ENCODE measurements at places on chromosomes 1 and 21. TPM values are rescaled to one million over a fixed set of nuclear protein-coding genes. Genes with fewer than 3 reads are reported as not detected.
A peak's percentile ranks its signal among the peaks of the same experiment; 100 is the strongest.

The KRTAP13-3 gene
- not detected for total RNA-seq

The C8B gene
- not detected for total RNA-seq

The ARHGAP29 gene
- 45.3 TPM for total RNA-seq

The PADI6 gene
- total RNA-seq, result not detected

The TBX15 gene
- total RNA-seq, result not detected

The TRPM2 gene
- total RNA-seq, result not detected

The RUNX1 gene
- 56.5 TPM for total RNA-seq

The CLEC20A gene
- not detected for total RNA-seq

The ERRFI1 gene
- 106 TPM for total RNA-seq

The DNM3 gene
- total RNA-seq, result 0.83 TPM

The RNF186 gene
- not detected for total RNA-seq

The CC2D1B gene
- total RNA-seq, result 15.6 TPM

DNA sequence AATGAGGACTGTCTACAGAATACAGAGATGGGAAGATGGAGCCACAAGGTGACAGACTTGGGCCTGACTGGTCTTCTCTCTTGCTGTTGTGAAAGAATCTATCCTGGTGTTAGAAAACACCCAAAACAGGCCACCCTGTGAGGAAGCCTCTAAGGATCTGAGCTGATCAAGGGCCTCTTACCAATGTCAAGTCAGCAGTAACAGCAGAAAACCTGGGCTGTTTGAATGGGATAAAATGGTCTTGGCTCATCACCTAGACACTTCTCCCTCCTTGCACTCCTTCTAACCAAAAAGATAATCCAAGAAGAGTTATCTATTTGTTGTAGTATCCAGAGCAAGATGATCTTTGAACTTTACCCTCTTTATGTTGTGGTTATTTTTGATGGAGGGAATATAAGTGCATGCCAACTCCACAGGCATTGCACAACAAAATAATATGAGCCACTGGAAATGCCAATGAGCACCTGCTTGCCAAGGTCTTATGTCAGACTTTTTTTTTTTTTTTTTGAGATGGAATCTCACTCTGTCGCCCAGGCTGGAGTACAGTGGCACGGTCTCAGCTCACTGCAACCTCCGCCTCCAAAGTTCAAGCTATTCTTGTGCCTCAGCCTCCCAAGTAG is 32.8 kb upstream of the ZNF281 start:
- DNase-seq, result no peak

- DNase-seq, result peak; percentile 61
Observed at GRCh38 chr1:154729031-154729442, 121.1 kb upstream of the ADAR start.

DNA sequence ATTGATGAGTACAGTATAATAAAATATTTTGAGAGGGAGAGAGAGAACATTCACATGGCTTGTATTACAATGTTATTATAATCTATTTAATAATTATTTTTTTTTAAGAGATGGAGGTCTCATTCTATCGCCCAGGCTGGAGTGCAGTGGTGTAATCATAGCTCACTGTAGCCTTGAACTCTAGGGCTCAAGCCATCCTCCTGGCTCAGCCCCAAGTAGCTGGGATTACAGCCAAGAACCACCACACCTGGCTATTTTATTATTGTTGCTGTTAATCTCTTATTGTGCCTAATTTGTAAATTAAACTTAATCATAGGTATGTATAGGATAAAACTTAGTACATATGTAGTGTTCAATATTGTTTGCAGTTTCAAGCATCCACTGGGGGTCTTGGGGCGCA is 57.8 kb downstream of the HS2ST1 start:
- no peak for DNase-seq

GRCh38 chr1:150596095-150596892 is 16.9 kb upstream of the MCL1 start:
- DNase-seq, result peak; percentile 59

- DNase-seq, result peak; percentile 87
Observed at GRCh38 chr1:180611016-180611930, 20.5 kb upstream of the XPR1 start.

DNA sequence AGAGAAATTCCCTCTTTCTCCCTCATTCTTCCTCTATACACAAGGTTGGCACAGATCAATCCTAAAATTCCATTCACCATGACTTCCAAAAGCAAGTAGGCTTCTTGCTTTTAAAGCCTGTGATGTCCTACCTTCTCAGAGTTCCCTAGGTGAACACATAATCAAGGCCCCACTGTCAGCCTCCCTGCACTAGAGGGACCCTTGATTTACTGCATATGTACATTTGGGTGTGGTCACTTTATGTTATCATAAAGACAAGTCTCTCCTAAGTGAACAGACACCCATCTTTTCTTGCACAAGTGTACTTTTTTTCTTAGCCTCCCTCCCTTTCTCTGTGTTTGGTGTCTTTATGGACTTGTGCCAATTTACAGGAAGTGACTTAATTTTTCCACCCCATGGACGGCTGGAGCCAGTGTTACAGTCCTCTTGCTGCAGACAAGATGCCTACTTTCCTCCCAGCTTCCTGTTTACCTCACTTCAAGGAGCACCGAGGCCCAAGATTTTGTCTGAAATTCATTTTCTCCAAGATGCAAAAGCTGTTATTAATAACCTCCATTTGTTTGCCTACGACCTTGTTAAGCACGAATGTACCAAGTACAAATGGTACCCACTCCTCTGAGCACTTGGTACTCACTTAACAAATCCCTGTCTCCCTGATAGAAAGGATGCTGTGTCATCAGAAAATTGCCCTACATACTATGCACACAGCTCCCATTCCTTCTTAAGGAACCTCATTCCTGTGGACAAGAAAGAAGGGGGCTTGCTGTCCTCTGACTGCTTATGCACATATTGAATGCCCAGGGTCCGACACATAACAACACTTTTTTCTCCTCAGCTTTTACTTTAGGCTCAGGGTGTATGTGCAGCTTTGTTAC is 82.8 kb upstream of the SLC44A3 start:
- DNase-seq, result peak; percentile 45

- no peak for DNase-seq
Observed at GRCh38 chr21:33854604-33855003, 61.0 kb downstream of the ATP5PO start.

GRCh38 chr1:231808116-231808515 is 181.5 kb downstream of the DISC1 start:
- no peak for DNase-seq

DNA sequence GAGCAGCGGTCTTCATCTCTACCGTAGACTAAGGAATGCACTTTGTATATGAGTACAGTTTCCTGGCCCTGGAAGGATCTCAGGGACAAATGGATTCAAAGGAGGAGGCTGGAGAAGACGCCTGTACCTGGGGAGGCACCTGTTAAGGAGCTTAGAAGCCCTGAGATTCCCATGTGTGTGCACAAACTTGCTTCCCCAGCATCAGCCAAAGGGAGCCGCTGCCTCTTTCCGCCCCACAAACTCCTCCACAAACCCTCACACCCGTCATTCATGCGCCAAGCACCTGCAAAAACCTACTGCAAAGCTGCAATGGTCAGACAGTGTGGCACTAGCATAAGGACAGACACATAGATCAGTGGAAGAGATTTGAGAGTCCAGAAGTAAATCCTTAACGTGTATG is 54.5 kb downstream of the RRAGC start:
- no peak for DNase-seq

GRCh38 chr1:214453109-214453722 is 98.2 kb downstream of the PTPN14 start:
- peak; percentile 72 for DNase-seq

DNA sequence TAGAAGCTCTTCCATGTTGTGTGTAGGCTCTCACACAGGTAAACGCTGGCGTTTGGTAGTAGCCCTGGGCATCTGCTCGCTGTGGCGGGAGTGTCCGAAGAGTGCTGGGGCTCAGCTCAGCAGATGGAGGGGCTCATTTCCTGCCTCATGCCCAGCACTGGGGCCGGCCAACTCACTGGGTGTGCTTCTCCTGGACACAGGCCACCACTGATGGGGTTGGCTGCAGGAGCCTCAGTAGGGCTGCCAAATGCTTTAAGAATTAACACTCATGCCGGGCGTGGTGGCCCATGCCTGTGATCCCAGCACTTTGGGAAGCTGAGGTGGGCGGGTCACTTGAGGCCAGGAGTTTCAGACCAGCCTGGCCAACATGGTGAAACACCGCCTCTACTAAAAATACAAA is 20.9 kb downstream of the UQCRHL start:
- peak; percentile 18 for DNase-seq

- DNase-seq, result no peak
Observed at GRCh38 chr21:41765973-41766882, 624 bp downstream of the RIPK4 start.

GRCh38 chr1:98659879-98660278 is 1.6 kb upstream of the SNX7 start:
- DNase-seq, result no peak

DNA sequence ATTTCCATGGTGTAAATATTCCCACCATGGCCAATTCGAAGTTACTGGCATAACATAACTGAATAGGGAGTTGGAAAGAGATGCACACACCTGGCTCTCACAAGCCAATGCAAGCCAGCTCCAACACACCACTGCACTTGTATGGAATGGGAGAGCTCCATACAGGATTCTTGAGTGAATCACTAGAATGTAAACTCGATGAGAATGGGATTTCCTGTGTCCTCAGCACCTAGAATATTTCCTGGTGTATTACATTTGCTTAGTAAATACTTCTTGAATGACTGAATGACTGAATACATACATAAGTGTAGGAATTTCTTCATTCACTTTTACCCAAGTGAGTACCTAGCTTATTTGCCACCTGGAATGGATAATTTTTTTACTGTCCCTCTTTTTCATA is 16.2 kb upstream of the PPIE start:
- DNase-seq, result peak; percentile 46

DNA sequence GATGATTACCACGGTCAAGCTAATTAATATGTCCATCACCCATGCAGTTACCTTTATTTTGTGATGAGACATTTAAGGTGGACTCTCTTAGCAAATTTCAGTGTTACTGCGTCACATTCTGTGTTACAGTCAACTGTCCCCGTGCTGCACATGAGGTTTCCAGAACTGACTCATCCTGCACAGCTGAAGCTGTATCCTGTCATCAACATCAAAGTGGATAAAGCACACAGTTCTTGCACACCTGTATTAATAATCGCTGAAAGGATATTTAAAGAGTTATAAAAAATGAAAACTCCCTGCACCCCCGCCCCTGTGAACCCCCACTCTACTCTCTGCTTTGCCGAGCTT is 3.4 kb upstream of the KRTAP10-5 start:
- DNase-seq, result no peak

DNA sequence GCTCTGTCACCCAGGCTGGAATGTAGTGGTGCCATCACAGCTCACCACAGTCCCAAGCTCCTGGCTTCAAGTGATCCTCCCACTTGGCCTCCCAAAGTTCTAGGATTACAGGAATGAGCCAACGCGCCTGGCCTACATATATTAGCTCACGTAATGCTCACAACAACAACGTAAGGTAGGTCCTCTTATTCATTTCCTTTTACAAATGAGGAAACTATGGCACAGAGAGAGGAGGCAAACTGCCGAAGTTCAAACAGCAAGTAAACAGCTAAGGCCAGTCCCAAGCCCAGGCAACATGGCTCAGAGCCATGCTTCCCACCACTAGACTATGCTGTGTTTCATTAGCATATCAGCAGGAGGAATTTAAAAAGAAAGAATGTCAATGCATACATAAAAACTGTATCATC is 284.4 kb downstream of the VAV3 start:
- no peak for DNase-seq

GRCh38 chr1:1318131-1318652 is 6.3 kb downstream of the INTS11 start:
- DNase-seq, result peak; percentile 95

- DNase-seq, result no peak
Observed at GRCh38 chr1:149843431-149844041, 55.8 kb upstream of the BOLA1 start.

GRCh38 chr1:15574741-15575140 is 10.1 kb downstream of the AGMAT start:
- no peak for DNase-seq

DNA sequence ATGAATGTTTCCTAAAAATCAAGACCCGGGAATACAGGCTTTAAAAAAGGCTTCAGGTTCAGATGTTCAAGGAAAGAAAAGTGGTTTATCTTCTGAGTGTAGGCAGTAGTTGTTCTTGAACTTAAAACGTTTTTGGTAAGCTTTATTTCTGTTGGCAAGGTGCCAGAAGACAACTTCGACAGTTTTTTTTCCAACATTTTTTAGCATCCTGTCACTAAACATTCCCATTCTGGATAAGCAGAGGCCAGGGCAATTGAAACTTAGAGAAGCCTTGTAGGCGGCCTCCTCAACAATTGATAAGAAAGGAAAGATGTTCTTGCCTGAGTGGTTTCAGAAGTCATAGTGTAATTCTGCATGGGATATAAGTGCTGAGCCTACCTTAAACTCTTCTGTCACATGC is 66.7 kb downstream of the PATJ start:
- DNase-seq, result peak; percentile 58

DNA sequence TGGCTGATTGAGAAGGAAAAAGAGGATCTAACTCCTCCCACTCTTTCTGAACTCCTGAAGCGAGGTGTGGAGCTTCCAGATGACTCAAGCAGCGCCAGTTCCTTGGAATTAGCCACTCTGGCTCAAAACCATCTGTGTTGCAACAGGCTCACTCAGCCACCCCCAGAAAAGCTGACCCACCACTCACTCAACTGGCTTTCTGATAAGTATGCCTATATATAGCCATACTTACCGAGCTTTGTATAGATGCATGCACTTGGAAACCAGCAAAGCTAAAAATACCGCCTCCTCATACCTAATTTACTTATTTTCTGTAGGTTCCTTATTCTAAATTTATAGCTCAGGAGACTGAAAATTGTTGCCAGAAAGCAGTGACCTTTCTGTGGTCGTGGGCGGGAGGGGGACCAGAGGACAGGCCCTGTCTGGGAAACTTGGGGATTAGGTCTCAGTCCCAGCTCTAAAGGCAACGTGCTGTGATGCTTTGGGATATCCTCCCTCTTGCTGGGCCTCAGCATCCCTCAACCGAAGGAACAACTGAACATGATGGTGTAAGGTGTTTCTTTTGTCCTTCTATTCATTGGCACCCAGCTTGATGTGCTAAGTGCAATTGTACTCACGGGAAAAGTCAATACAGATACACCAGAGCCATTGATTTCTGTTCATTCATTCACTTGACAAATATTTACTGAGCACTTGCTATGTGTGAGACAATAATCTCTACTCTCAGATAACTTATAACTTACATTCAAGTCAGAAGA is 65.7 kb downstream of the NENF start:
- DNase-seq, result peak; percentile 96

DNA sequence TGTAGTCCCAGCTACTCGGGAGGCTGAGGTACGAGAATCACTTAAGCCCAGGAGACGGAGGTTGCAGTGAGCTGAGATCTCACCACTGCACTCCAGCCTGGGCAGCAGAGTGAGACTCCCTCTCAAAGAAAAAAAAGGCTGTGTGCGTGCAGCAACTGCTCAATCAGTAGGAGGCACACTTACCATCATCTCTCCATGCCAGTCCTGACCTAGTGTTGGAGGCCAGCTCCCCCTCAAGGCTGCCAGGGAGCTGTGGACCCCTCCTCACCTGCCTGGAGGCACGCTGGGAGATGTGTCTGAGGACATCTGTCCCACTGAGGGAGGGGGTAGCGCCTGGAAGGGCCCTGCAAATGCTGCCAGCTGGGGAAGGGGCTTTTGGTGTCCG is 11.9 kb downstream of the RPS6KA1 start:
- no peak for DNase-seq

GRCh38 chr21:45994759-45995685 is 13.5 kb downstream of the COL6A1 start:
- no peak for DNase-seq
